Right ventricle myocardium inferior (tissue), 1 donor: ENCODE measurements at places on chromosomes 16 and 17. TPM values are rescaled to one million over a fixed set of nuclear protein-coding genes. Genes with fewer than 3 reads are reported as not detected.

Gene KRTAP9-8
- total RNA-seq: not detected

Gene GRB7
- 2.4 TPM for total RNA-seq

Gene OTOP2
- not detected for total RNA-seq

Gene METTL9
- 43.7 TPM for total RNA-seq

Gene NUDT7
- total RNA-seq: 46.0 TPM

Gene MON1B
- total RNA-seq: 14.4 TPM

Gene YBX2
- 0.81 TPM for total RNA-seq

Gene ERI2
- total RNA-seq: 9.1 TPM

Gene NETO2
- total RNA-seq: 4.5 TPM

Gene KRT36
- not detected for total RNA-seq

DNA sequence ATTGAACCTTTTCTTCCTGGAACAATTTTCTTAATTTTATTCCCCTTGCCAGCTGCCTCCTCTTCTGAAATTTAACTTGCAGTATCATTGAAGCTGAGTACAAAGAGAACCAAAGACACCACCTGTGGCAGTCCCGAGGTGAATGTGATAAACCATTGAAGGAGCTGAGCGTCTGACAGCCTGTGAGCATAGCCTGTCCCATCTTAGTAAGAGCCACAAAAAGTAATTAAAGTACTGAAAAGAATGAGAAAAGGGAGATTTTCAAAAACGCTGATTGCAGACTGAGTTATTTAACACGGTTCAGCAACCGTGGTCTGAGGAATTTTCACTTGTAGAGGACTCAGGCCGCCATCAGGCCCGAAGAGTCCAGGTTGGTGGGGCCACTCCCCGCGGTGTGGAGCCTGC is 27.2 kb upstream of the ST6GALNAC1 start:
- no peak for DNase-seq

- no peak for DNase-seq
Measured at GRCh38 chr17:66511135-66511534, 208.7 kb downstream of the PRKCA start.

DNA sequence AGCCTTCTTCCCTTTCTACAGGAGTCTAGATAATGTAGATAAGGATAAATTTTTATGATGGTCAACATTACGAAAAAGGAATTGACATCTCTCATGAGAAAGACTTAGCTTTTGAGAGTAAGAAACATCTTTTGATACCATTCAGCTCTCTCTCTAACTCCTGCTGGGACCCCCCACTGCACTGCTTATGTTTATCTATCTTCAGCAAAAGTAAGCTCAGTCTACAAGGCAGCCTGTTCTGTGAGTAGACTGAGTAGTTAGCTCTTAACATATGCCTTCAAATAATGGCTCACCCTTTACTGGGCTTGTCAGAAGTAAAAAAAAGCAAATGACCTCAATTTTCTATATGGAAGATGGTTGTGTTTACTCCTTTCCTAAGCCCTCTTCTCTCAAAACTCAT is 372.2 kb upstream of the CDH11 start:
- no peak for DNase-seq

GRCh38 chr16:76614269-76614668 is 337.1 kb downstream of the CNTNAP4 start:
- no peak for DNase-seq

- DNase-seq: no peak
Measured at GRCh38 chr16:9946022-9946720, 236.1 kb downstream of the GRIN2A start.

GRCh38 chr17:64786337-64786736 is 124.2 kb upstream of the SMURF2 start:
- DNase-seq: no peak

DNA sequence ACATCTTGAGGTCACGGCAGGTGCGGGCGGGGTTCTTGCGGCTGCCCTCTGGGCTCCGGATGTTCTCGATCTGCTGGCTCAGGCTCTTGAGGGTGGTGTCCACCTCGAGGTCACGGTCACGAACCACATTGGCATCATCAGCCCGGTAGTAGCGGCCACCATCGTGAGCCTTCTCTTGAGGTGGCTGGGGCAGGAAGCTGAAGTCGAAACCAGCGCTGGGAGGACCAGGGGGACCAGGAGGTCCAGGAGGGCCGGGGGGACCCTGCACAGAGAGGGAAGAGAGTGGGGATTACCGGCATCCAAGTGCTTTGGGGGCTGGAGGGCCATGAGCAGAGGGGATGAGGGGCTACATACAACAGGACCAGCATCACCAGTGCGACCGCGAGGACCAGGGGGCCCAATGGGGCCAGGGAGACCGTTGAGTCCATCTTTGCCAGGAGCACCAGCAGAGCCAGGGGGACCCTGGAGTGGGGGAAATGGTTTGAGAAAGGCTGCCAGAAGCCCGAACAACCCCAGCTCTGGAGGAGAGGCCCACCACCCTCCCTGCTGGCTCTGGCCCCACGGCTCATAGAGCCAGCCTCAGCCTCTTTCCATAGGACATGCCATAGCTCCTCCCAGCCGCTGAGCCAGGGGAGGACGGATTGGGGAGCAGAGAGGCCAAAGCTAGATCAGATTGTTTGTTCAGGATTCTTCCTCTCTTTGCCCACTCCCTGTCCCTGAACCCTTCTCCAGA is 14.6 kb downstream of the COL1A1 start:
- no peak for DNase-seq

DNA sequence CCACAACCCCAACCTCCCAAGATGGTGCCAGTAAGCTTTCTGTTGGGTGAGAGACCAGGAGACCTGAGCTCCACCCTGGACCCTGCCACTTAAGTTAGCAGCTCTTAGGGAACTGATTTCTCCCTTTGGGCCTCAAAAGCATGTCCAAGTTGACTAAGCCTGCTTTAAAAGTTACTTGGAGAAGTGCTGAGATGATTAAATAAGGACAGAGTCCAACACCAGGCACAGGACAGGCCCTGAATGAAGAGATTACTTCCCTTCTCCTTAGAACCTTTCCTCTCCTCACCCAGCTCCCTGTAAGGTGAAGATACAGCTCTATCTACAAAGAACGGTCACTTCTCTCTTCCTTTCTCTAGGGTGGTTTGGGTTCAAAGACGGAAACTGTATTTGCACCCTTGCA is 162.6 kb downstream of the XYLT1 start:
- DNase-seq: no peak

DNA sequence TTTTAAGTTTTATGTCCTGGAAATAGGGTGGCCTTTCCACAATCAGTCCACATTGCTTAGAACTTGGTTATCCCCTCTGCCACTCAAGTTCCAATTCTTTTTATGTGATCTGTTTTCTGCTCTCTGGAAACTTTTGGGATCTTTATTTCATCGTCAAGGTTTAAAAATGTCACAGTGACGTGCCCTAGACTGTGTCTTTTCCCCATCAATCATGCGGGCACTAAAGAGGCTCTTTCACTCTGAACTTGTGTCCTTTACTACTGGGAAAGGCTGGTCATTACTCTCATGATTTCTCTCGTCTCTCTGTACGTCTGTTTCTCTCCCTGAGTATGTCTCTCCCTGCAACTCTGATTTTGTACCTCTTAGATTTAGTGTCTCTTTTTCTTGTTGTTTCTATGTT is 189.8 kb upstream of the AXIN2 start:
- no peak for DNase-seq

GRCh38 chr16:87329436-87330256 is 12.5 kb upstream of the C16orf95 start:
- peak; percentile 31 for DNase-seq

DNA sequence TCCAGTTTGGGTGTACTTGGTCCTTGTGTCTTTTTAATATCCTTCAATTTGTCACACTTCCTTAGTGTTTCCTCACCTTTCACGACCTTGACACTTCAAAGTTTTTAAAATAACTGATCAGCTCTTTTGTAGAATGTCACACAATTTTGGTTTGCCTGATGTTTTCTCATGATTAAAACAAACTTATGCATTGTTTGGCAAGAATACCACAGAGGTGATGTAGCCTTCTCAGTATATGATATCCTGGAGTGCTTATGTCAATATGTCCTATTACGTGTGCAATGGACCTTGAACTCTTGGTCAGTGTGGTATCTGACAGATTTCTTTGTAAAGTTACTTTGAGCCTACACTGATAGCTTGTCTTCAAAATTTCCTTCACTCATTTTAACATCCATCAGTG is 297.4 kb downstream of the CNTNAP4 start:
- no peak for DNase-seq

- no peak for DNase-seq
Measured at GRCh38 chr16:49931266-49931665, 75.4 kb upstream of the ZNF423 start.

- DNase-seq: peak; percentile 65
Measured at GRCh38 chr16:733382-734207, 6.7 kb downstream of the HAGHL start.

DNA sequence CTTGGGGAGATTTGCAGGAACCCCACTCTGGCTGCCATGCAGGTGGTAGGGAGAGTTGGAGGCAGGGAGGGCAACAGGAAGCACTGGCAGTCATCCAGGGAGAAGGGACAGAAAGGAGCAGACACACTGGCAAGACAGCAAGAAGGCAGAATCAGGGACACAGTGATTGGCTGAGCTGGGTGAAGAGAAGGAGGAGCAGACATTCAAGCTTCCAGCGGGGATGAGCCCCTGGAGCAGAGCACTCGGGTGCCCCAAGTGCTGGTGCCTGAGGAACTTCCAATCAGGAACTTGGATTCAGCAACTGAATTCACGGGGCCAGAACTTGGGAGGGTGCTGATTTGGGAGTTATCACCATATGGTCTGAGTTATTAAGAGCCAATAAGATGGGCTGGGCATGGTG is 6.3 kb upstream of the ITGA3 start:
- peak; percentile 23 for DNase-seq

- peak; percentile 83 for DNase-seq
Measured at GRCh38 chr16:66925322-66925840, at the start of gene RRAD. Gene RRAD (minus strand): TSS chr16:66925535. CDS start chr16:66925179, 356 bp downstream.

DNA sequence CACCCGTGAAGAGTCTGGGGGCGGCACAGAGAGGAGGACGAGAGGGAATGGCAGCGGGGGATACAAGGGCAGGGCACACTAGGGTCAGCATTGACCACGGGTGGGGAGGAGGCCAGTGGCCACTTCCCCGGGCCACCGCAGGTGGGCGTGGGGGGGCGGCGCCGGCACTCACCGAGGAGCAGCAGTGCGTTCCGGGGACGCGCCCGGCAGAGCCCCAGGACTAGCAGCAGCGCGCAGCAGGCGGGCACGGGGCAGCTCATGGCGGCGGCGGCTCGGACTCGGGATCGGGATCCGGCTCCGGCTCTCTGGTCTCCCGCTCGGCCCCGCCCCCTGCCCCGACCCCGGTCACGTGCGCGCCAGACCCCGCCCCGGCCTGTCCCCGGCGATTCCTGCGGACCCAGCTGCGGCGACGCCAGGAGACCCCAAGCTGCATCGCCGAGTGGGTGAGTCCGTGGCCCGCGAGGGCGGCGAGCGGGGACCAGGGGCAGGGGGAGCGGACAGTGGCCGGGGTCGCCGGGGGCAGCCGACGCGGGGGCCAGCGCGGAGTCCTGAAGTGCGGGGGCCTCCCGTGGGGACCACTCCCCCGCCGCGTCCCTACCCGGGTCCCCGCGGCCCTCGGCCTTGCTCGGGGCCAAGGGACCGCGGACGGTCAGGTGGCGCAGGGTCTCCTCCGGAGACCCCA is at the start of the genes SGSH and SLC26A11:
Gene SGSH (minus strand): TSS at position 280 of the 682 bp plus-strand sequence. CDS start 20 bp downstream, at position 260.
Gene SLC26A11 (plus strand): TSS at position 374 of the 682 bp plus-strand sequence. CDS start 1,134 bp downstream, outside the sequence.
- DNase-seq: peak; percentile 92

DNA sequence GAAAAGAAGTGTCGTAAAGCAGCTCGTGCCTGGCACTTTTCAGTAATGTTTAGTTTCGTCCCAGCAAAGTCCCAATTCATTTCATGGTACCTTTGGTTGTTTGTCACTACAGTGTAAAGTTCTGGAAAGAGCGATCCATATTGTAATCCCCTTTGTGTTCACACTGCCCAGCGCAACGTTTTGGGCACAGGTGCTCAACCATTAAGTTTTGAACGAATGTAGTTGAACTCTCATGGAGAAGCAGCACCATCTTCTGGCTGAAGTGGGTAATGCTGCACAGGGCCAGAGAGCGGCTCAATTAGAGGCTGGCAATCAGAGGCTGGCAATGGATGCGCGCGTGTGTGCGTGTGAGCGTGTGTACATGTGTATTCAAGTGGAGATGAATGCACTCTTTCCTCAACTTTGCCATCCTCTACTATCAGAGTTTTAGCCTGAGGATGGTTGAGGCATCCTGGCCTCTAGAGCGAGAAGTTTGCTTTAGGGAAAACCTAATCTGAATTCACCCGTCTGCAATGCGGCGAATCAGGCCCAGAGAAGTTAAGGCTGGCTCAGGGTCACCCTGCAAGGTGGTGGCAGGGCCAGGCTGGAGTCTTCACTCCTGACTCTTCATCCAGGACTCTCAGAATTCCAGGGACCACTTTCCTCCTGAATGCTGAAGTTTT is 29.9 kb downstream of the DYNLL2 start:
- DNase-seq: peak; percentile 80
